ENCODE measurements at places on chromosomes 6 and 20.

- DNase-seq, result no peak
Observed at GRCh38 chr6:73030257-73030656, 195.0 kb downstream of the KHDC1L start.

GRCh38 chr6:18249271-18249670 is 15.1 kb downstream of the DEK start:
- no peak for DNase-seq

DNA sequence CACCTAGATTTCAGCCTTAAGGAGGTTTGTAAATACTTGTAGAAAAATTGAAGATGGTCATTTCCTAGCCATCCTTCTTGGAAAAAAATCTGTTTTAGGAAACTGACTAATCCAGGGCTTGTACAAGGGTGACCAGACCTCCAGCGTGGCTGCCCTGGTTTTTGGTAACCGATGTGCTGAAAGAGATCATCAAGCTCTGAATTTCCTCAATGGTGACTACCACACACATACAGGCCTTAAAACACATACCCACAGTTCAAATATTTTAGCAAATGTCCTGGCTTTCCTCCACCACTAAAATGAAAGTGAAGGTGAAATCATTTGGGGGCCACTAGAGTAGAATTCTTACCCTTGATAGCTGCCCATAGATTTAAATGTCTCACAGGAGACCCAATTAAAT is 215.3 kb upstream of the SUPT3H start:
- DNase-seq, result no peak

DNA sequence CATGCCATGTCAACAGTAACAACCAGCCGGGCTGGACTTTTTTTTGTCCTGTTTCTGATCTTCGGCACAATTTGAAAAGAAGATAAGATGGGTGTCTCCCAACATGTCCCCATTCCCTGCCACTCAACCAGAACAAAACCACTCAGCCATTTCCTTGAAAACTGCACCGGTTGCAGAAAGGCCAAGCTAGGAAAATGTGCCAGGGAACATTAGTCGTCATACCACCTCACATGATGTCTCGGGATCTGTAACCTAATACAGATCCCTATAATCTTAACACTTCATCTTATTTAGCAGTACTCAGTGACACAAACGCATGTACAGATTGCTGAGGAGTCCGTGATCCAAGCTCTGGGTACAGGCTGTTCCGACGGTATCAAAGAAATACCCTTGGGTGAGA is 46.5 kb downstream of the ALDH8A1 start:
- no peak for DNase-seq

GRCh38 chr6:55277646-55278045 is 49.6 kb upstream of the GFRAL start:
- DNase-seq, result no peak

GRCh38 chr6:163152701-163153100 is 261.8 kb upstream of the QKI start:
- DNase-seq, result no peak

DNA sequence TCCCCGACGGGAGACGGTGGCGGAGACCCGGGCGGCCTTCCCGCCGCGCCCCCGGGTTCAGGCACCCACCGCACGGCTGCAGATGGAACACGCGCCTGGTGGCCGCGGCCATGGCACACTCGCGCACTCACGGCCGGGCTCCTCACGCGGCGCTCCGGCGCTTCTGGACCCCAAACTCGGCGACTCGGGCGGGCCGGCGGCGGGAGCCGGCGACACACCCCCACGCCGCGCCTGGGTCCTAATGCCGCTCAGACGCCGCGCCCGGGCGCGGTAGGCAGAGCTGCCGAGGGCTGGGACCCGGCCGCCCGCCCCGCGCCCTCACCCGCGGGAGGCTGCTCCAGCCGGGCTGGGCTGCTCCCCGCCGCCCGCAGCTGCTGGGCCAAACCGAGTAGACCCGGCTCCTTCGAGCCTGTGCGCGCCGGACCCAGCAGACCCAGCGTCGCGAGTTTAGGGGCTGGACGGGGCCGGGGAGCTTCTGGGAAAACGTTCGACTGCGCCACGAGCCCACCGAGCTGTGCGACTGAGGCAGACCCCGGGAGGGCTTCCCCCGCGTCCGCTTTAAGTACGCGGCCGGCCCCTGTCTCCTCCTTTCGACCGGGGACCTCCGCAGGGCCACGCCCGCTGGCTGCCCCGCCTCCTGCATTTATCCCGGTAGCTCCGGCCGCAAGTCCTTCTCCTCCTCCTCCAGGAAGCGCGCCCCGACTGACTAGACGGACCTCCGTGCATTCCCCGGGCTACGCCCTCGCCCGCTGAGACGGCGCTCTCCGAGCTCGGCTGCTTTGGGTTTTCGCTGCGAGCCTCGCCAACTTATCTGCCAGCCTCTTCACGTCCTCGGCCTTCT is at the start of gene SLC4A11:
Gene SLC4A11, minus strand, starts transcription at position 165 of the 841 bp plus-strand sequence. Its CDS starts 53 bp downstream, at position 112.
- DNase-seq, result peak; percentile 35

GRCh38 chr6:133504761-133505160 is 263.6 kb downstream of the EYA4 start:
- DNase-seq, result no peak

GRCh38 chr20:1894471-1894950 is 696 bp upstream of the SIRPA start:
- no peak for DNase-seq

GRCh38 chr20:19777981-19778380 is 19.9 kb downstream of the RIN2 start:
- DNase-seq, result no peak

- no peak for DNase-seq
Observed at GRCh38 chr6:161901740-161902426, 628.0 kb upstream of the AGPAT4 start.

- no peak for DNase-seq
Observed at GRCh38 chr6:56984361-56984760, 29.5 kb downstream of the BEND6 start.

GRCh38 chr6:84836366-84836765 is 72.0 kb upstream of the TBX18 start:
- no peak for DNase-seq

DNA sequence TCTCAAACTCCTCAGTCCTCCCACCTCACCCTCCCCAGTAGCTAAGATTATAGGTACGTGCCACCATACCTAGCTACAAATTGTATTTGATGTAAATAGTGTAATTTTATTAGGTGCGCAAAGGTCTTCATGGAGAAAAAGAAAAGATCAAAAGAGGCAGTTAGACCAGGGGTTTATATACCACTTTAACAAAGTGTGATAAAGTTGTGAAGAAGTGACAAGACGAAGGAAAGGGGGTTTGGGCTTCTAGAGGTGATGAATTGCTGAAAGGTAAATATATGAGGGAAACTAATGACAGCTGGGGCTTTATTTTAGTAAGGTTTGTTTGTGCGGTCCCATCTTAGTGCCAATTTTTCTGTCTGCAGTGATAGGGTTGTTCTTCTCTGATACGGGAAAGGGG is 105.3 kb downstream of the CD24 start:
- DNase-seq, result no peak

- no peak for DNase-seq
Observed at GRCh38 chr20:1469306-1469905, 2.8 kb upstream of the NSFL1C start.

GRCh38 chr20:51346686-51347485 is 195.6 kb downstream of the NFATC2 start:
- DNase-seq, result no peak

GRCh38 chr6:70289299-70289698 is 13.6 kb downstream of the COL9A1 start:
- no peak for DNase-seq

- no peak for DNase-seq
Observed at GRCh38 chr6:33790379-33790778, 1.4 kb upstream of the LEMD2 start.

DNA sequence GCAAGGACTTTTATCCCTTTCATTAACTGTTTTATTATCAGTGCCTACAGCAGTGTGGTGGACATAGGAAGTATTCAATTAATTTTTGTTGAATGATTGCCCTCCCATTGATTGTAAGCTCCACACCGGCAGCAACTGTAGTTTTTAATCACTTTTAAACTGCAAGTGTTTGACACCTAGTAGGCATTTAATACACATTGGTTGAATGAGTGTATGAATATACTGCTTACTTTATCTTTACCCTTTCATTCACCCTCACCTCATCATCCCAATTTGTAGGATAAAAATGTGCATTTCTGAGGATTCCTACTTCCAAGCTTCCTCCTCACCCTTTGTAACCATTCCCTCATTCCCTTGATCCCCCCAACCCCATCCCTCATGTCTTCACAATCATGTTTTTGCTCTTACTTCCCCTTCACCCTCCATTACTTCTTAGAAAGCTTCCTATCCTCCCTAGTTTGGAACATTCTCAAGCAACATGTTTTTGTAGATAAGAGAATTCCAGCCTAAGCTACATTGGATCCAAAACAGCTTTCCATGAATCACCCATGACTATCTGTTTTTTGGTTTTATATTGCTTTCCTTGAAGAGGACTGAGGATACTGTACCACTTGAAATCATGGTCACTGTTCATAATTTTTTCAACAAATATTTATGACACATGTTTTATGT is 955 bp upstream of the SLC26A8 start:
- DNase-seq, result no peak

- no peak for DNase-seq
Observed at GRCh38 chr6:53437557-53438202, 88.9 kb upstream of the ELOVL5 start.

- no peak for DNase-seq
Observed at GRCh38 chr6:356828-357251, 34.7 kb upstream of the IRF4 start.

- DNase-seq, result no peak
Observed at GRCh38 chr6:31585491-31585890, 586 bp upstream of the LST1 start.
